CD8-positive, alpha-beta T cell (primary cell): ENCODE measurements at places on chromosomes 7 and 10.

- DNase-seq, result no peak
Measured at GRCh38 chr10:81013771-81014170, 476.1 kb downstream of the SH2D4B start.

DNA sequence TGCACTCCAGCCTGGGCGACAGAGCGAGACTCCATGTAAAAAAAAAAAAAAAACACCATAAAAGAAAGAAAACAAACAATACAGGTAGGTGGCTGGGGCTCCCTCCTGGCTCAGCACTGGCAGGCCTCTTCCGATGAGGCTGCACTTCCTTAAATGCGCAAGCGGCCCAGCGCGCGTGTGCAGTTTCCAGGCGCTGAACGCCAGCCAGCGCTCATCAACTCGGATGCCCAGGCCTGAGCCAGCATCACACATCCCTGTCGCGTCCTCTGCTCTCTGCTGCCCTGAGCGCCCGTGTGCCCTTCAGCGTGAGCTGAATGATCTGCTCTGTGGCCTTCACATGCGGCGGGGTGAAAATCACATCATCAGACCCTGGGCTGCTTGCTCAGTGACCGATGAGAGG, 31.8 kb downstream of the NUDT1 start:
- no peak for DNase-seq

DNA sequence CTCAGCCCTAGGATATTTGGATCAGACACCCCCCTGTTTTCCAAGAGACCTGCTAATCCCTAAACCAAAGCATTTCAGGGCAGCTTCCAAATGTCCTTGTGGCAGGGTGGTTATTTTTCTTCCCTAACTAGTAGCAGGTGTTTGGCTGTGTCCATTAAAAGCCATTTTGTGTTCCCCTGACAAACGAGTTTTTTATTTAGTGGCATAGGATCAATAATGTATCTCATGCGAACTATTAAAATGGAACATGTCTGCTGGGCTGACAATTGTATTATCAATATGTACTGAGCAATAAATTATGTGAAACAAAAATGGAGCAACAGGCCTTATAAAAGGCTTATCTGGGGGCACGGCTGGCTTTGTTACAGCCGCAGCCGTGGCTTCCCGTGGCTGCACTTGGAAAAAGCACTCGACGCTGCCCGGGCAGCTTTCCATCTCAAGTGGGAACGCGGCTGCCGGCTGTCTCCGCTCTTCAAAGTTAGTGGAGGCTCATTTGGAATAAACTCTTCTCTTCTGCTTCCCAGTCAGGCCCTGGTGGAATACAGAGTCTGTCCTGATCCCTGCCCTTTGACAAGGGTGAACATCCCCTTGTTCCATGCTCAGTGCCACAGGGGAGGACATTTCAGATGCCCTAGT, 554.3 kb downstream of the TYW1 start:
- no peak for DNase-seq

DNA sequence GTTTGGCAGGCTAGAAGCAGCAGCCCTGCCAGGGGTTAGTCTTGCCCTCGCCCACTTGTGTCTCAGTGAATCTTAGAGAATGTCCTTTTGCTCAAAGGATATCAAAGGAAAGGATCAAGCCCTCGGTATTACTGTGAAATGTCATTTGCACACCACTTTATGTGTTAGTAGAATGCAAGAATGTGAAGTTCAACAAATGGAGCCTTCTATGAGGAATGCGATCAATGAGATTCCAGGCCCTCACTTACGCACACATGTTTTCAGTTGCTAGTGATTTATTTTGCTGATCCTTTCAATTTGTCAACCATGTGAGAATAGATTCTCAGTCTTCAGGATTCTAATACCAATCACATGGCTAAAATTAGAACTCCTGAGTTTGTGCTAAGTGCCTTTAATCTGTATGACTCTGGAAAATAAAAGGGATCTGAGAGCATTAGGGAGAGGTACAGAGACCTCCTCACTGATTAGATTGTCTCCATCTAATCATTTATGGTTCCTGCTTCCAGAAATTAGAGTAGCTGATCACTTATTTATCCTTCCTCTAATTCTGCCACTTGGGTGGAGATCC, 123.0 kb upstream of the SP4 start:
- no peak for DNase-seq

DNA sequence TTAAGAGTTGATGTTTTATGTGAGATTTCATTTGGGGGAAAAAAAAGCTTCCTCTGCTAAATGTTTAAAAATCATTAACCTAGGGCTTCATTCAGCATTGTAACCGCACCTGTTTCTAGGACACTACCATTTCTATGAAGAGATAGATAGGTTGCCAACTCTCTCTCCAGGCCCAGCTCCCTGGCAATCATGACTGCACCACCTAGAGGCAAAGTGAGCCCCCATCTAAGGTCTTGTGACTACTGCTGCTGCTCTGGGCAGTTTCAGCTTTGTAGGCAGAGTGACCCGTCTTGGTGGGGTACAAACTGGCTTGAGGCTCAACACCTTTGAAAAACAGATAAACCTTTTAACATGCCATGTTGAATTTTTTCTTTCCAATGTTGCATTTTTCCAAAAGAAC, 27.3 kb upstream of the MRC1 start:
- no peak for DNase-seq

- no peak for DNase-seq
Measured at GRCh38 chr10:88271761-88272543, 311.2 kb downstream of the RNLS start.

GRCh38 chr10:132748545-132749370, 37.2 kb downstream of the NKX6-2 start:
- no peak for DNase-seq

GRCh38 chr10:75858339-75858738, 426.9 kb downstream of the LRMDA start:
- no peak for DNase-seq

GRCh38 chr10:78863906-78864239, 204.9 kb upstream of the ZMIZ1 start:
- no peak for DNase-seq

DNA sequence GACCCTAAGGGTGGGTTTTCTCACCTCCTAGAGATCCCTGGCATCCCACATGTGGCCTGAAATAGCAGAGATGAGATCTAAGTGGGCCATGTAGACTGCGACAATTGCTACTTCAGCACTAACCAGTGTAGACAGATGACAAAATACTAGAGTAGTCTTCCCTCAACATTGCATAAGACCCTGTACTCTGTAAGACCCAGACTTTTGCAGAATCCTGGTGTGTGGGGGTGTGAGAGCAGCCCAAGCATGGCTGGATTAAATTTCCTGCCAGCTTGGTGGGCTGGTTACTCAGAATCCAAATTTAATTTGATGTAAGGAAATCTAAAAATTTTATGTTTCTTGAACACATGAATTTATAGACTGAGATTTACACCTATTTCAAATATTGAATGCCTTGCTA, 88.3 kb downstream of the ZNF365 start:
- no peak for DNase-seq

DNA sequence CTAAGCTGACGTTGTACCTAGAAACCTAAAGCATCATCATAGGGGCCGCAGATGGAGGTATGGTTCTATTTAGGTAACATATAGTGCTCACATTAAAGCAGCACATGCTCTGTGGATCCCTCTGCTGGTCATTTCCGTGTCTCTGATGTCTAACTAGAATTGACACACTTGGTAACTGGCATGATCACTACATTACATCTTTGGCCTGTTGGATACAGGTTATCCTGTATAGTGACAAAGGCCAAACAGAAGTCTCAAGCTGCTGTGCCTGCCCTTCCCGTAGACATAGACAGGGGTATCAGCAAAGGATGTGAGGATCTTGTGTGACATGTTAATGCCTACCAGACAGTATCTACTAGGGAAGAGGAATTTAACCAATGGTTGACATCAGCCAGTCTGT, 51.2 kb downstream of the KIF5B start:
- DNase-seq, result peak; percentile 33

DNA sequence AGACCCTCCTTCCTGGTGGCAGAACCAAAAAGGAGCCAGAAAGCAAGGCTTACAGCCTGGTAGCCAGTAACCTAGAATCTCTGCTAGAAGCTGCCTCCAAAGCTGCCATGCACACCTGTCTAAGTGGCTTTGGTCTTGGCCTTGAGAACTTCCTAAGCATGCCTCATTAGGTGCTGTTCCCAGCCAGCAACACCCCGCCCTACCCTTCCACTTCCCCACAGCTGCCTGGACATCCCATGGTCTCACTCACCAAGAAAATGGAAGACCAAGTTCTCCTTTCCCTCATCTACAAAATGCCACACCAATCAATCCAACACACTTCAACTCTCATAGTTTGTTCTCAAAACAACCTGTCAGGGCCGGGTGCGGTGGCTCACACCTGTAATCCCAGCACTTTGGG, 4.2 kb downstream of the PSAP start:
- DNase-seq, result no peak

DNA sequence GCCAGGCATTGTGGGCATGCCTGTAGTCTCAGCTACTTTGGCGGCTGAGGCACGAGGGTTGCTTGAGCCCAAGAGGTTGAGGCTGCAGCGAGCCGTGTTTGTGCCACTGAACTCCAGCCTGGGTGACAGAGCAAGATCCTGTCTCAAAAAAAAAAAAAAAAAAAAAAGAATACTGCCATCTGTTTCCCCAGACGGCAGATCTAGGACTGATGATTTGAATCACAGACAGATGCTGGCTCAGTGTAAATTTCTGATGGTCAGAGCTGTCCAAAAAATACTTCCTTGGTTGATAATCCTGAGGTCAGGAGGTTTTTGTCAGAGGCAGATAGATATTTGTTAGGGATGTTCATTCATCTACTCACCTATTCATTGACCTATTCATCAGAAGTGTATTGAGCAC, 130.7 kb downstream of the REEP3 start:
- DNase-seq, result no peak

DNA sequence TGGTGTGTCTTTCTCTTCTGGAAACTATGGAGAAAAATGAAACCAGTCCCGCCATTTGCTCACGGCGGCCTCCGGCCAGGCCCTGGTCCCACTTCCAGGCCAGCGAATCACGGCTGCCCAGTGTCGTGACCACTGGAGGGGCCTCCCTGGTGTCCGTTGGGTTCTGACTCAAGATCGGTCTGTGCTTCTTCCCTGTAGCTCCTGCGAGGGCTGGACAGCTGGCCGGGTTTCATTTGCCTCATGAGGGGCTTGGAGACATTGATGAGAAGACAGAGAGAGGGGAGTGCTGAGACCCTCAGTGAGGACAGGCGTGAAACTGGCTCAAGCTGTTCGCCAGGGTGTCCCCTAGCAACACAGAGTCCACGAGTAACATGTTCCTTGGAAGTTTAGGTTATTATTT, 108.6 kb downstream of the ADARB2 start:
- no peak for DNase-seq

- DNase-seq, result no peak
Measured at GRCh38 chr10:13053794-13054462, 46.0 kb upstream of the OPTN start.

DNA sequence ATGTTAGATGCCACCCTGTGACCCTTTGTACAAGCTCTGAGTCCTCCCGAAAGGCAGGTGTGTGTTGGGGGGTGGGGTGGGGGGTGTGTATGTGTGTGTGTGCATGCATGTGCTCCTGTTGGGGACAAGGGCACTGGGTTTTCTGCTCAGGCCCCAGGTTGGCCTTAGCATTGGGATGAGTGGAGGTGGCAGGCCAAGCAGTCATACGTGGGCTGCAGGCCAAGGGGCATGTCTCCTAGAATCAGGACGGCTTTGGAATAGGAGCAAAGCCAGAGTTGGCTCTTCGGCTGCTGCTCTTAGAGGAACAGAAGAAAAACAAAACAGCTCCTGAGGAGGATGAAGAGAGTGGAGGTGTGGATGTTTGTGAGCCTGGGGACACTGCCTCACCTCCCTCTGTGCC, 26.0 kb downstream of the HSPA12A start:
- no peak for DNase-seq

- DNase-seq, result no peak
Measured at GRCh38 chr7:66687186-66687585, 53.3 kb upstream of the RABGEF1 start.

GRCh38 chr7:129574487-129574886, 37.0 kb upstream of the NRF1 start:
- DNase-seq, result no peak

GRCh38 chr7:37352974-37353948, 95.4 kb downstream of the ELMO1 start:
- DNase-seq, result peak; percentile 64

GRCh38 chr7:102122026-102122425, 164.6 kb upstream of the SH2B2 start:
- DNase-seq, result no peak

- DNase-seq, result no peak
Measured at GRCh38 chr10:45422866-45423659, 49.0 kb downstream of the ALOX5 start.

- DNase-seq, result no peak
Measured at GRCh38 chr7:12056977-12057376, 154.1 kb upstream of the TMEM106B start.

DNA sequence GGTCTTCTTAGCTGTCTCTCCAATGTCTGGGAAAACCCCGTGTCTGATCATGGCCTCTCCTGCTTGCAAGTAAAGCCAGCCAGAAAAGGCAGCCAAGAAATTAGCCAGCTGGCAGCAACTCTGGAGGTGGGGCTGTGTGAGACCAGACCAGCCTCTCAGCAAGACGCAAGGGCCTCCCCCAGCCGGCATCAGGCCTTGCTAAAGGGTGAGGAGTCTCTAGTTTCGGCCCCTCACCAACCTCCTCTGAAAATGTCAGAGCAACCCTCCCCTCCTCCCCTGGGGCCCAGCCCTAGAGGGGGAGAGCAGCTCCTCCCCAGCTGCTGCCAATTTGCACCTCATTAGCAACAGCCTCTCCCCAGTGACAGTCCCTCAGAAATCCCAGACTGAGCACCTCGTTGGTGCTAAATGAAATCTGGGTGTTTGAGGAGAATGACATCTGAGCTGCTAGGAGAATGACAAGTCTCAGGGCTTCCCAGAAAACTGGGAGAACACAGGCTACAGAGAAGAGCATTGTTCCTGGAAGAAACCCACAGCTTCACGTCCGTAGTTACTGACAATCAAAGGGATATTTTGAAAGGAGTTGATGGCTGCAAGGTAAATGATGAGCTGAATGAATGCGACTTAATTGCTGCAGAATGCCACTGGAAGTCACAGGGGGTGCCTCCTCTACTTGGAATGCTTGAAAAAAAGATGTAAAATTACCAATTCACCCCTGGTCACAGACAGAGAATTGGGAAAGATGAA, 25.9 kb downstream of the DGKI start:
- no peak for DNase-seq

DNA sequence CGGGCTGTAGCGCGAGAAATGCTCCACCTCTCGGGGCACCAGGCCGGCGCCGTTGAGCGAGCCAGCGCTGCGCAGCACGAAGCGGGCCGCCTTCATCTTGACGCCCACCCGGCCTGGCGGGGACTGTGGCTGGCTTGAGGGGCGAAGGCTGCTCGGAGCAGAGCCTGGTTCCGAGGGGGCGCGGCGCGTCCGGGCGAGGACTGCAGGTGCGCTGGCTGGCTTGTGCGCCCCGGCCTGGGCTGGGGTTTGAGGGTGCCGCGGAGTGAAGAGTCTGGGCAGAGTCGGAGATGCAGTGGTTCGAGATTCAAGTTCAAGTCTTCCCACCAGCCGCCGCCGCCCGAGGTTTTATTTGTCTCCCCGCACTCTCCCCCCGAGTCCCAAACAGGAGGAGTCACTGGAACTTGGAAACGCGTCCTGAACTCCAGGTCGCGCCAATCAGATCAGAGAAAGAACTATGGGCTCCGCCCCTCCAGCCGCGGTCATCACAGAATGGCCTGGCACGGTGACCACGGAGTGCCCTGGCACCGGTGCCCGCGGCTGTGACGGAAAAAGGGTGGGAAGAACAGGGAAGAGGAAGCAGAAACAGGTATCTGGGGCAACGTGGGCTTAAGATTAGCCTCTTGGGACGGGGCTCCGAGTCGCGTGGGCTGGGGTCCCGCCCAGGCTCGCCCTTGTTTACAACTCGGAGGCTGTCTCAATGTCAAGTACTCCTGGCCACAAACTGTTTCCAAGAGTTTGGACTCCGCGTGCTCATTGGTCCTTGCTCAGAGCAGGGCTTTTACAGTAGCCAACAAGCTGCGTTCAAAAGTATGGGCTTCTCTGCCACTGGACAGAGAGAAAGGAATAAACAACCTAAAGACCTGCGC, at the start of gene PDK4:
PDK4 (minus strand) TSS at position 319 of the 866 bp plus-strand sequence; CDS start at position 96, 223 bp downstream.
- no peak for DNase-seq
